ENCODE measurements at places on chromosomes 4 and X. TPM values are rescaled to one million over a fixed set of nuclear protein-coding genes. Genes with fewer than 3 reads are reported as not detected.

The OPRPN gene
- total RNA-seq, result not detected

The FRMD7 gene
- not detected for total RNA-seq

The GPR143 gene
- 0.21 TPM for total RNA-seq

The EVC2 gene
- total RNA-seq, result 2.3 TPM

Measured in A549 treated with GW870086 at 1 μM for 4 hours (cell line).